T47D (cell line): ENCODE measurements at places on chromosomes 6 and 20.
A peak's percentile ranks its signal among the peaks of the same experiment; 100 is the strongest.

- no peak for DNase-seq
These were observed 81.8 kb upstream of the AGPAT4 start for GRCh38 chr6:161355696-161356095.

DNA sequence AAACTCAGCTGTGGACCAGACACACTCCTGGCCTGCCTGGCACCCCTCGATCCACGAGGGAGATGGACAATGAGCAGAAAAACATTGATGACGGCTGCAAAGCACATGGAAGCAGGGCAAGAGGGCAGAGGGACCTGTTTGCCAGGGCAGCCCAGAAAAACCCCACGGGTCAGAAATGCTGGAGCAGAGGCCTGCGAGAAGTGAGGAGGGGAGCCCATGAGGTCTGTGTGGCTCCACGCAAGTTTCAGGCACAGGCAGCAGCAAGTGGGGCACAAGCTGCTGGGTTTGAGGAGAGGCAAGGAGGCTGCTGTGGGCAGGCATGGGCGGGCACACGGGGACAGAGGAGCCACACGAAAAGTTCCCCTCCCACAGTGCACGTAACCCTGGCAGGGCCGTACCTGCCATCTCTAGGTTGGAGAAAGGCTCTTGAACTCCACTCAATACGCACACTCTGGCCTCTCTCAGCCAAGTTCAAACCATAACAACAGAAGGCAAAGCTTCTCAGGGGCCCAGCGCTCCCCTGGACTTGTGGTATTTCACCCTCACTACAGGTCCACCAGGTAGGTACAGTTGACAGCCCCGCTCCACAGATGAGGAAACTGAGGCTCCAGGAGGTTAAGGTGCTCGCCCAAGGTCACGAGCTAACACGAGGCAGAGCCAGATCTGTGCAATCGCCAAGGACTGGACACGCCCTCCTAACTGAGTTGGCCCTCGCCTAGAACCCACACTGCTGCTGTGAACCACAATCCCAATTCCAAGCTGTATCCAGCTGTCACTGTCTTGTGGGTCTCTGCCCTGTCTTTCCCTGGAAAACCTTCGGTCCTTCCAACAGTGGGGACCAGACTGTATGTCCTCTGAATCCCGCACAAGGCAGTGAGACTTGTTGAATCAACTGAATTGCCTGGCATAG lies 108.2 kb downstream of the NOL4L start:
- no peak for DNase-seq

- no peak for DNase-seq
These were observed 88.5 kb downstream of the RPS12 start for GRCh38 chr6:132902901-132903300.

GRCh38 chr6:113997116-113997515 lies 26.2 kb upstream of the HDAC2 start:
- no peak for DNase-seq

DNA sequence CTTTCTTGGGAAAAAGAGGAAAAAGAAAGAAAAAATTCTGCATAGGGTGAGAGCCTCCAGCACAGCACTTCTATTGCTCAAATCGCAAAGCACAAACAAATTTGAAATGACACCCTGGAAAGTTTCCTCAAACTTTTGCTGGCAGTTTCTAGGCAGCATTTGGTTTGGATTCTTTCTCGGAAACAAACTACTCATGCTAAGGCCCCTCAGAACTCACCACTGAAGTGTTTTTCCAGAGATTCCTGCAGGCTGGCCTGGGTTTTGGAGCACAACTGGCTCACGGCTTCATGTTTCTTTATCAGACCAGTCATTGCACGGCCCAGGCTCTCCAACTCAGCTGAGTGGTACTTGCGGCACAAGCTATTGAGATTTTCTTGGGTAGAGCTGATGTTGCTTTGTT lies 237.8 kb downstream of the SYNE1 start:
- DNase-seq = no peak

DNA sequence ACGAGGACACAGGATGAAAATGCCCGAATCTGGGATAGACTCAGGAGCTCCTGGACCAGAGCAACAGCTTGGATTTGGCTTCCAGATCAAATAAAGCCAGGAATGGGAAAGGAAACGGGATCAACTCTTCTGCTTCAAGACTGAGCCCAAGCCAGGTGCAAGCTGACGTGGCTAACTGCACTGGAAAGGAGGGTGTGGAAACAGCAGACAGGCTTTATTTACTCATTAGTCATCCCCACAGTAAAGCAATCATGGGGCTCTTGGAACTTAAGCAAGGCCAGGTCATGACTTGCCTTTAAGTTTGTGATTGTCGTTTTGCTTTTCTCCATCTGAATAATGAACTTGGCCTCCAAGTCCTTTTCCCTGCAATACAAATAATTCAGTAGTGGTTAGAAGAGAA lies 45.2 kb downstream of the KIF16B start:
- peak; percentile 73 for DNase-seq

GRCh38 chr20:6014957-6015356 lies 38.9 kb downstream of the LRRN4 start:
- no peak for DNase-seq

DNA sequence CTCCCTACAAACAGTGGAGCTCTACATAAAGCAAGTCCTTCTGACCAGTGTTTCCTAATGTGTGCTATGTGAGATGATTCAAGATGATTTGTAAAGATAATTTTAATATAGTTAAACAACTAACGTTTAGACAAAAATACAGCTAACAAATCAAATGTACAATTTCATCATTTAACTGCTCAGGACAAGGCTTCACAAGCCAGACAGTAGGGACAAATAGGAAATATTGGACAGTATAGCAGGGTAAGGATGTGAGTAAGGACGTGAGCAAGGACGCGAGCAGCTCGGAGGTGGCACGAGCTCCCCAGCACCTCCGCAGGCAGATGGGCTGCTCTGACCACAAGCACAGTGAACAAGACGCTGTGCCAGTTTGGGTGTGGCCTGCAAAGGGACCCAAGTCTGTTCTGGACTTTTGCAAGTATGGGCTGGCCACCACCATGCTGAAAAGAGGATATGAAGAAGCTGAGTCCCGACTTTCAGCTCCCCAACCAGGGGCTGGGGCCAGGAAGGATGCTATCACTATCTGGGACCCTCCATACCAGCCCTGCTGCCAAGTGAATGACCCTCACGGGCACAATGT lies 14.5 kb downstream of the DIDO1 start:
- DNase-seq = no peak

- DNase-seq = no peak
These were observed 14.7 kb downstream of the IPCEF1 start for GRCh38 chr6:154341871-154342270.

GRCh38 chr6:142223938-142224337 lies 76.9 kb downstream of the VTA1 start:
- DNase-seq = no peak
